ENCODE measurements at places on chromosomes 5 and 9. TPM values are rescaled to one million over a fixed set of nuclear protein-coding genes. Genes with fewer than 3 reads are reported as not detected.

PAPPA gene
- 3.2 TPM for total RNA-seq

ANGPTL2 gene
- 16.6 TPM for total RNA-seq

SLC6A19 gene
- total RNA-seq: not detected

- no peak overlapping the region for H3K27ac ChIP-seq
- no peaks in the 10 kb centered on the region for H3K27me3 ChIP-seq
- no peaks in the 10 kb centered on the region for H3K4me1 ChIP-seq
Observed at GRCh38 chr9:108022246-108022935, 532.8 kb upstream of the KLF4 start.

DNA sequence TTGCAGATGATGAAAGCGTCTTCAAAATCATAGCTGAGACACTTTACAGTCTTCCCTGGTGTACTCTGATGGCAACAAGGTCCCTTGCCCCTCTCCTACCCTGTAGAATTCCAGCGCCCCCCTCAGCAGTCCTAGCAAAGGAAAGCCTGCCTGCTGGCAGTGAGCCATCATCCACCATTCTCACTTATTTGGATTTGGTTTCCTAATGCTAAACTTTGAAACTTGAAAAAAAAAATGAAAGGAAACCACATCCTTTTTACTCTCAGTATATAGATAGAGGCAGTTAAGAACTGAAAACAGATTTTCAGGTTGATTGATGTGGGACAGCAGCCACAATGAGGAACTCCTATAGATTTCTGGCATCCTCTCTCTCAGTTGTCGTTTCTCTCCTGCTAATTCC is at the start of gene GZMA:
Gene GZMA, plus strand, starts transcription at position 299 of the 400 bp plus-strand sequence. Its CDS starts 37 bp downstream, at position 336.
- H3K36me3 ChIP-seq: no peaks in the 10 kb centered on the region
- peaks cover 7% of the 10 kb centered on the region for H3K4me1 ChIP-seq
- no peak within 1 kb of the TSS for H3K27ac ChIP-seq
- no peak within 1 kb of the TSS for H3K4me3 ChIP-seq
- no peak for DNase-seq

- no peak overlapping the region for H3K27ac ChIP-seq
- H3K4me3 ChIP-seq: no peak overlapping the region
- peaks cover 3% of the 10 kb centered on the region for H3K27me3 ChIP-seq
- no peaks in the 10 kb centered on the region for H3K36me3 ChIP-seq
Observed at GRCh38 chr5:435961-436640, 6.9 kb upstream of the EXOC3 start.

- H3K4me1 ChIP-seq: no peaks in the 10 kb centered on the region
- no peaks in the 10 kb centered on the region for H3K27me3 ChIP-seq
- no peak for DNase-seq
- H3K36me3 ChIP-seq: no peaks in the 10 kb centered on the region
Observed at GRCh38 chr5:106797996-106798395, 872.7 kb downstream of the EFNA5 start.

DNA sequence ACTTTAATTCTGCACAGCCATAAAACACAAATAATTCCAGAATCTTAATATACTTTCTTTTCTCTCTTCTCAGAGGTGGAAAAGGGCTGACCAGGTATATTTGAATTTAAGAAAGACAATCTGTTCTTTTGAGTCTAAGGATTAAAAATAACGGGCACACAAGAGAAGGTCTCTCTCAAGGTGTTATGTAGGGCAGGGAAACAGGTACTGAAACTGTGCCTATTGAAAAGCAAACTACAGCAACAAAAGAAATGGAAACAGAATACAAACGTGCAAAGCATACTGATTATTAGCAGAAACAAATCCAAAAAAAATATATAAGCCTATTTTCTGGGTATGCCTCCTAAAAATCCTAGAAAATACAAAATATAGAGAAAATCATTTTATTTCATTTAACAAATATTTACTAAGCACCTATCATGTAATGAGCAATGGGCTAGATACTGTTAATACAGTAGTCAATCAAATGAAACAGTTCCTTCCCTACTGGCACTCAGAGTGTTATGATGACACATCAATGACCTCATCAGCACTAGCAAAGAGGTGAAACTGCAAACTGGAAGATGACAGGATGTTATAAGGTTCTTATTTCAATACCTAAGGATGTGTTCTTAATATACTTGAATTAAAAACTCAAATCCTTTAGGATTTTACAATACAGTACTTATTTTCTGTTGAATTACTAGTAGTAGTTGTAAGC is 87.7 kb downstream of the AUH start:
- no peak for DNase-seq
- H3K4me1 ChIP-seq: no peaks in the 10 kb centered on the region
- no peaks in the 10 kb centered on the region for H3K36me3 ChIP-seq
- H3K4me3 ChIP-seq: no peak overlapping the region
- no peaks in the 10 kb centered on the region for H3K27me3 ChIP-seq

DNA sequence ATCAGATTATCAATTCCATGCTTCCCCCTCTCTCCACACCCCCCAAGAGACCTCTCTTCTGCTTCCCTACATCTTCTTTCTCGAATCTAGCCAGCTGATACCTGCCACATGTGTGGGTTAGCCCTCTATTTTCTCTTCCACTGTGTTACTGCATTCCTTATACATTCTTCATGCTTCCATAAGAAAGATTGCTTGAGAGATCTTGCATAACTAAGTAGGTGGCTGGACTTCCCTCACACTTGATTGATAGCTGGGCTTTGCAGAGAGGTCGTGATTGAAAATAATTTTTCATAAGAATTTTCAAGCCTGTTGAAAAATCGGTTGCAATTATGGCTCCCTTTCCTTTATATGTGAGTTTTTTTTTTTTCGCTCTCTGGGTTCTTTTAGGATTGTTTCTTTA is 33.0 kb upstream of the PANK3 start:
- no peak for DNase-seq
- H3K27ac ChIP-seq: peak overlapping the region; percentile 23

DNA sequence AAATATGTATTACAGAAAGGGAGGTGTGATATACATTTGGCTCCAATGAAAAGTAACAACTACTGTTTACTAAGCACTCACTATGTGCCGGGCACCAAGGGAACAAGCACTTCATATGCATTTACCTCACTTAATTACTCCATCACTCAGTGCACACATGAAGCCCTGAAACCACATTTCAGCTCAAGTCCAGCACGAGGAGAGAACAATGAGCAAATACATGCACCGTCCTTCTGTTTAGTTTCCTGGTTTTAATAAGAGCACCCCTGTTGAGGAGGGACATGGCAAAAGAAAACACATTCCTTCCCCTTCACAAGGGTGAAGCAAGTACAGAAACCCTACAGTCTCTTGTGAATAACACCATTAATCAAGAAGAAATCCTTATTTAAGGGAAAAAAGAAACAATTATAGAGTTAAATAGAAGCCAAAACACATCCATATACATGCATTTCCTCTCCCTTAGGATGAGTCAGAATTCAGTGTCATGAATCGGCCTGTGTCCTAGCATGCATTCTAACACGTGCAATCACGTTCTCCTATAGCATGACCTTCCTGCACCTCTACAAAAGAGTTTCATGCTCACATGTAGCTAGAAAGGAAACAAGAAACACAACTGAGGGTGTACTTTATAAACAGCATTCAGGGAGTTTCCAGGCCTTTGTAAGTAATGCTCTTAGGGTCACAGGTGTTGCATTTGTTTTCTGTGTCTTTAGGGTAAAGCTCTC is 411.6 kb downstream of the BNC2 start:
- H3K4me3 ChIP-seq: no peak overlapping the region
- no peak overlapping the region for H3K27ac ChIP-seq
- H3K4me1 ChIP-seq: peaks cover 37% of the 10 kb centered on the region
- H3K27me3 ChIP-seq: no peaks in the 10 kb centered on the region
- no peaks in the 10 kb centered on the region for H3K36me3 ChIP-seq

DNA sequence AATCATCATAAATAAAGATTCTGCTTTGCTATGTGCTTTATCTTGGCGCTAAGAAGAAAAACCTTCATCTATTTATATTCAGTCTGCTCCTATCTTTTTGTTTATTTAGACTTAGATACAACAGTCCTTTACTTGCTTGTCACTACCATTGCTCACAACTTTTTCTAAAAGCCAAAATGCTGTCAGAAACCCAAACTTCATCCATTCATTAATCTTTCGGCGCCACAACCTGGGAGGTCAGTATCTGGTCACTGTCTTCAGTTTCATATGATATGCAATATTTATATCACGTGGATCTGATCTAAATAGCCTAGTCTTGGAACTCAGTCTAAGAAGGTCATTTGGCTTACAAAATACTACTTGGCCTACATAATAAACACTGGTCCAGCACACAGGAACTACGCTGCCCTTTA is 159.3 kb upstream of the TARS1 start:
- H3K27me3 ChIP-seq: peaks cover 23% of the 10 kb centered on the region
- H3K4me3 ChIP-seq: no peak overlapping the region
- peaks cover 40% of the 10 kb centered on the region for H3K4me1 ChIP-seq
- H3K36me3 ChIP-seq: no peaks in the 10 kb centered on the region
- DNase-seq: no peak

DNA sequence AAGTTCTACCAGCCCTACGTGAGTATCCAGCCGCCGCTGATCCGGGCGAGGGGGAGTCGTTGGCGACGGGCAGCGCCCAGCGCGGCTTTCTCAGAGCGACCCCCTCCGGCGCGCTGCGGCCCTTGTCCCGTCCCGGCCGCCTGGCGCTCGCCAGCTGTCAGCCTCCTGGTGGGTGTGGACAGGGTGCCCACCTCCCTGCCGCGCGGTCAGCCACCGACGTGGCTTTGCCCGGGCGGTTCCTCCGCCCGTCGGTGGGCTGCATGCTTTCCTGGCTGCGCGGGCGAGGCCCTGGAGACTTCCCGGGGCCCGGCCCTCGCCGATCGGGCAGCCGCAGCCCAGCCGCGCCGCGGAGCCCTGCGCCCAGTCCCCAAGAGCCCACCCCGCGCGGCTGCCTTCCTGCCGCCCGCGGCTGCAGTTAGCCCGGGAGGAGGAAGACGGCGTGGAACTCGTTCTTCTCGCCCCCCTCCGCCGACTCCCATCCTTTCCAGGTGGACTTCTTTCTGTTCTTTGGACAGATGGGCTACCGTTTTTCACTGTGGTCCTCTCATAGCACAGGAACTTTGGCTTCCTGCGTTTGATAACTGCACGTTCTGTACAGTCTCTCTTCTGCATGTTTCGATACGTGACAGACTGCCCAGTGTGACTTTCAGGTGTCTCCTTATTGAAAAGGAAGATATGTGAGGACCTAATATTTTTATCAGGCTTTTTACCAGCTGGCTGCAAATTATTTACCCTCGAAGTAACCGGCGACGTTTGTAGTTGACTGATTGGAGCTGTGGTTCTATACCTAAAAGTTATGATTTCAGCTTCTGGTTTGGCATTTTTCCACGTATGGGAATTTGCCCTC is 577 bp downstream of the AP3S1 start:
- H3K36me3 ChIP-seq: peaks cover 4% of the 10 kb centered on the region
- no peak for DNase-seq
- H3K4me1 ChIP-seq: peaks cover 42% of the 10 kb centered on the region
- peak overlapping the region; percentile 92 for H3K27ac ChIP-seq
- H3K4me3 ChIP-seq: peak overlapping the region; percentile 97

- no peak overlapping the region for H3K27ac ChIP-seq
- H3K36me3 ChIP-seq: peaks cover 19% of the 10 kb centered on the region
- peaks cover 15% of the 10 kb centered on the region for H3K4me1 ChIP-seq
- H3K4me3 ChIP-seq: no peak overlapping the region
Observed at GRCh38 chr5:105868038-105868780, 1802.5 kb downstream of the EFNA5 start.

- H3K36me3 ChIP-seq: peaks cover 40% of the 10 kb centered on the region
- H3K4me3 ChIP-seq: no peak overlapping the region
- H3K27ac ChIP-seq: peak overlapping the region; percentile 20
- peaks cover 9% of the 10 kb centered on the region for H3K4me1 ChIP-seq
- DNase-seq: no peak
- H3K27me3 ChIP-seq: no peaks in the 10 kb centered on the region
Observed at GRCh38 chr5:138911441-138911840, 36.3 kb upstream of the LRRTM2 start.

- H3K36me3 ChIP-seq: no peaks in the 10 kb centered on the region
- H3K27ac ChIP-seq: no peak overlapping the region
- no peak for DNase-seq
- no peak overlapping the region for H3K4me3 ChIP-seq
- H3K27me3 ChIP-seq: no peaks in the 10 kb centered on the region
Observed at GRCh38 chr5:125404056-125404455, 657.6 kb upstream of the ZNF608 start.

DNA sequence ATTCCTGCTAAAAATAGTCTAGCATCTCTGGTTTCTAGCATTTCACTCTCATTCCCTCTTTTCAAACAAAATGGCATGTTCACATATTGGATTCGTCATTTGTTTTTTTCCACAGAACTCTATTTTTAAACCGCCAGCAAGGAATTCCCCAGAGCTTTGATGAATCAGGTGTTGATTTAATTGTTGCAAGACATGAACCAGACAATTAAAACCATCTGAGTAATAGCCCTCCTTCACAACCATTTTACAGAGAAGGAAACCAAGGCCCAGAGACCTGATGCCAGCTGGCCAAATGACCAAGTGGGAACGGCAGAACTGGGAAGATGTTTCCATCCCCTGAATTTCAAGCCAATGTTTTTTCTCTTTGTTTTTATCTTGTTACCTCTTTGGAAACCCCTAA is 167.0 kb downstream of the CAAP1 start:
- H3K36me3 ChIP-seq: no peaks in the 10 kb centered on the region
- no peak overlapping the region for H3K27ac ChIP-seq
- H3K4me3 ChIP-seq: no peak overlapping the region
- H3K27me3 ChIP-seq: peaks cover 38% of the 10 kb centered on the region
- DNase-seq: no peak

GRCh38 chr5:96771395-96771794 is 36.4 kb downstream of the ERAP1 start:
- H3K27ac ChIP-seq: no peak overlapping the region
- H3K4me1 ChIP-seq: peaks cover 27% of the 10 kb centered on the region
- peaks cover 30% of the 10 kb centered on the region for H3K36me3 ChIP-seq
- no peak overlapping the region for H3K4me3 ChIP-seq
- no peaks in the 10 kb centered on the region for H3K27me3 ChIP-seq

- H3K4me3 ChIP-seq: no peak overlapping the region
- DNase-seq: no peak
- peaks cover 6% of the 10 kb centered on the region for H3K4me1 ChIP-seq
- H3K27me3 ChIP-seq: no peaks in the 10 kb centered on the region
- H3K27ac ChIP-seq: no peak overlapping the region
Observed at GRCh38 chr5:65809817-65810531, 88.0 kb downstream of the NLN start.

GRCh38 chr9:120688758-120689157 is 25.5 kb downstream of the MEGF9 start:
- H3K4me3 ChIP-seq: no peak overlapping the region
- DNase-seq: no peak
- no peak overlapping the region for H3K27ac ChIP-seq
- H3K27me3 ChIP-seq: no peaks in the 10 kb centered on the region
- peaks cover 11% of the 10 kb centered on the region for H3K4me1 ChIP-seq

DNA sequence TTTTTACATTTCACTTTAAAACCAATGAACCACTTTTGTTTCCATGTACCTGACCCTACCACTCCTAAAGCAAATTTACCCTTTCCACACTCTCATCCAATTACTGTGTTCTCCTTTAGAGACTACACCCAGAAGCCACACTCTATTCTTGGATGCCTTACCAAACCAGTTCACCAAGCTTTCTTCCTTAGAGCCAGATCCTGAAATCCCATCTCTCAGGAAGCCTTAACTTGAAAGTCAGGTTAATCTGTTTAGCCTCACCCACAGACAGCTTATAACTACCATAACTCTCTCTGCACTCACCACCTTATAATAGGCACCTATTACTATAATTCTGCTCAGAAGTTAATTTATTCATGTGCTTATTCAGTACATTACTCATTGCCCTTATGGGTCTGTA is 4.3 kb downstream of the CSNK1A1 start:
- no peaks in the 10 kb centered on the region for H3K27me3 ChIP-seq
- H3K36me3 ChIP-seq: peaks cover 15% of the 10 kb centered on the region
- H3K27ac ChIP-seq: peak overlapping the region; percentile 94
- peak overlapping the region; percentile 32 for H3K4me3 ChIP-seq
- no peak for DNase-seq
- peaks cover 42% of the 10 kb centered on the region for H3K4me1 ChIP-seq
